Progenitor cell of endocrine pancreas (in vitro differentiated cells): ENCODE measurements at places on chromosomes 16 and 17.

DNA sequence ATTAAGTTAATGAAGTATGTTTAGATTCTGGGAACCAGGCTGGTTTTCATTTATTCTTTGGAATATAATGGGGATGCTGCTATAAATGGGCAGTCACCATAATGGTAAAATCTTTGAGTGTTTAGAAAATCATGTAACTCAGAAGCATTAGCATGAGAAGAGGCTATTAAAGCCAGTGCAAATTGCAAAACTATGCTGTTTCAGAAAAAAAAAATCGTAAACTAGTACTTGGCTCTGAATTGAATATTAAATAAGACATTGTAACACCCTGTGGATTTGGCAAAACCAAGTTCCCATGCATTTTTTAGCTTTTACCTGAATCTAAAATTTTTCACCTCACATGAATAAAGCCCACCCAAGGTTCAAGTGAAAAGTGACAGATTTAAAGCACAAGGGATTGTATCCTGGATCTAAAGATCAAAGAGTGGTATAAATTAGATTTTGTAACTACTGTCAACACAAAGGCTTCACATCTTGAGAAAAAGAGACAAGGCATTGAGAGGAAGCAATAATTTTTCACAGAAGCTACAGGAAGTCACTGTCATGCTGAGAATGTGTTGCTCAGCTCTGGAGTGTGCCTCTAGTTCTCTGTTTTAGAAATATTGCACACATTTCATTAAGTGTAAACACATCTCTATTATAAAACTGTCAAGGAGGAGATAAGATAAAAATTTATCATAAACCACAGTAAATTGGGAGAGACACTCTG, 142.2 kb downstream of the ABCA8 start:
- H3K4me3 ChIP-seq = no peak overlapping the region
- no peak overlapping the region for H3K27ac ChIP-seq
- no peak for DNase-seq
- no peaks in the 10 kb centered on the region for H3K27me3 ChIP-seq
- H3K4me1 ChIP-seq = no peaks in the 10 kb centered on the region
- H3K36me3 ChIP-seq = no peaks in the 10 kb centered on the region

DNA sequence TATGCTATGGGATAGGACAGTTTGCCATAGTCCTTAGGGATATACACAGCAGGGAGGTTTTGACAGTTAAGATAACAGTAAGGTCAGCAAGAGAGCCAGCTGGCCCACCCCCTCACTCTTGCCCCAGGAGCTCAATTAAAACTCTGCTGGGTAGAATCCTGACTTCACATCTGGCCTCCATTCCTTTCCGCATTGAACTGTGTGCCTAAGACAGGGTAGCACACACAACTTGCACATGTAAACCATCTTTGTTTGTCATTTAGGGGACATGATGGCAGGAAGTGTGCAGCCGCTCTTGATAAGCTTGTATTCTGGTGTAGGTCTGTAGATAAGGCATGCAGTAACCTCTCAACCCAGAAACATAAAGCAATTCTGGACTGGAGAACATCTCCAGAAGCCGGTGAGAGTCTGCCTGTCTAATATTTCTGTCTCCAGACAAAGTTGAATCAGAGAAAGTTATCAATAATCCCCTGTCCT, 5.2 kb downstream of the MINK1 start:
- H3K27ac ChIP-seq = no peak overlapping the region
- peaks cover 5% of the 10 kb centered on the region for H3K36me3 ChIP-seq
- no peak overlapping the region for H3K4me3 ChIP-seq
- H3K4me1 ChIP-seq = peaks cover 39% of the 10 kb centered on the region
- H3K27me3 ChIP-seq = no peaks in the 10 kb centered on the region

DNA sequence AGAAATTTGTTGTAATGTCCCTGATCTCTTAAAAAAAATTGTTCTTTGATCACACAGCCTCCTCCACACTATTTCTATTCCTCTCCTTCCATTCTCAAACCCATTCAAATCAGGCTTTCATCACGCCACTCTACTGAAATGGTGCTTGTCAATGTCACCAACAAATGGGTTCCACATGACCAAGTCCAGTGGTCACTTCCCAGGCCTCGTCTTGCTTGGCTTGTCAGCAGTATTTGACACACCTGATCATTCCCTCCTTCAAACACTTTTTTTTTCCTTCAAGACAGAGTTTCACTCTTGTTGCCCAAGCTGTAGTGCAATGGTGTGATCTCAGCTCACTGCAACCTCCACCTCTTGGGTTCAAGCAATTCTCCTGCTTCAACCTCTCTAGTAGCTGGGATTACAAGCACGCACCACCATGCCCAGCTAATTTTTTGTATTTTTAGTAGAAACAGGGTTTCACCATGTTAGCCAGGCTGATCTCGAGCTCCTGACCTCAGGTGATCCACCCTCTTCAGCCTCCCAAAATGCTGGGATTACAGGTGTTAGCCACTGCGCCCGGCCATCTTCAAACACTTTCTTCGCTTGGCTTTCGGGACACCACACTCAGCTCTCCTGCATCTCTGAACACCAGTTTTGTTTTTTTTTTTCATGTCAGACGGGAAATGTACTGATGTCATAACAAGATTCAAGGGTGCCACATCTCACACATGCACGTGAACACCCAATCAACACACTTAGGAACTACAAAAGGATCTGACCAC, 18.3 kb downstream of the NQO1 start:
- DNase-seq = no peak
- peak overlapping the region; percentile 20 for H3K27ac ChIP-seq
- H3K36me3 ChIP-seq = peaks cover 7% of the 10 kb centered on the region

GRCh38 chr16:30569281-30569680, 2.2 kb downstream of the ZNF688 start:
- H3K36me3 ChIP-seq = no peaks in the 10 kb centered on the region
- no peak overlapping the region for H3K4me3 ChIP-seq
- H3K27me3 ChIP-seq = no peaks in the 10 kb centered on the region
- no peak for DNase-seq
- H3K4me1 ChIP-seq = peaks cover 32% of the 10 kb centered on the region
- no peak overlapping the region for H3K27ac ChIP-seq

DNA sequence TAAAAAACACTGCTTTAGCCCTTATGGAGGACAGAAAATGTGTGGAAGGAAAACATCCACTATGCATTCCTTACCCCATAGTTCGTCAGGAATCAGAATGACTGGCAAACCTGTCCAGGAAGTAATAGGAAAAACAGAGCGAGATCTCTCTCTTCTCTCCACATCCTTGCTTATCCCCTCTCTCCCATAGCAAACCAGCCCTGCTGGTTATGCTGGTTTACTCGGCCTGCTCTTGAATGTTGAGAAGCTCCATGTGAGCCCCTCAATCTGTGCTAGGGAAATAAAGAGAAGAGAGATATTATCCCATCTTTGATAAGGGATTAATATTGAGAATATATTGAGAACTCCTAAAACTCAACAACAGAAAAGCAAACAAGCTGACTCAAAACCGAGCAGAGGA, 402.8 kb upstream of the RBFOX1 start:
- no peak for DNase-seq
- no peaks in the 10 kb centered on the region for H3K36me3 ChIP-seq
- no peak overlapping the region for H3K27ac ChIP-seq
- H3K4me3 ChIP-seq = no peak overlapping the region
- peaks cover 7% of the 10 kb centered on the region for H3K4me1 ChIP-seq
- H3K27me3 ChIP-seq = peaks cover 13% of the 10 kb centered on the region

DNA sequence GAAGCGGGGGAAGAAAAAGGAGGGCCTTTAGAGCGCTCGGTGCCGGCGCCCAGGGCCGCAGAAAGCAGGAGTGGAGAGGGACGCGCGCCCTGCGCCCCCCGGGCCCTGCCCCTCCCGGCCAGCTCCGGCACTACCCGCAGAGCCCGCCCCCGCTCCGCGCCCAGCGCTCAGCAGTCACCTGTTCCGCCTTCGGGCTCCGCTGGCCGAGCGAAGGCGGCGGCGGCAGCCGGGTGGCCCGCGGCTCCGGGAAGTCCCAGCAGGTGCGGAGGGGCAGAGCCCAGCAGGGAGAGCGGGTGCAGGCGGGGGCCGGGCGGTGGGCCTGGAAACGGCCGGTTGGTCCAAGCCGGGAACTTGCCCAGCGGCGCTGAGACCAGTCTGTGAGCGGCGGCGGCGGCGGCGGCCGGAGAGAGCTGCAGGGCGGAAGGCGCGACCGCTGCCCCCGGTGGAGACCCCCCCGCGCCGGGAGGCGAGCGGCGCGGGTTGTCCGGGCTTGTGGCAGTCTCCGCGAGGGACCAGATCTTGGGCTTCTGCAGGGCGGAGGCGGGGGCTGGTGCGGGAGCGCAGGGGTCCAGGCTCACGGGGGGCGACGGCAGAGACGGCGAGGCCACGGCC, 2.2 kb downstream of the IRX3 start:
- peak overlapping the region; percentile 66 for H3K4me3 ChIP-seq
- H3K27me3 ChIP-seq = peaks cover 80% of the 10 kb centered on the region
- no peak overlapping the region for H3K27ac ChIP-seq
- peak; percentile 37 for DNase-seq

DNA sequence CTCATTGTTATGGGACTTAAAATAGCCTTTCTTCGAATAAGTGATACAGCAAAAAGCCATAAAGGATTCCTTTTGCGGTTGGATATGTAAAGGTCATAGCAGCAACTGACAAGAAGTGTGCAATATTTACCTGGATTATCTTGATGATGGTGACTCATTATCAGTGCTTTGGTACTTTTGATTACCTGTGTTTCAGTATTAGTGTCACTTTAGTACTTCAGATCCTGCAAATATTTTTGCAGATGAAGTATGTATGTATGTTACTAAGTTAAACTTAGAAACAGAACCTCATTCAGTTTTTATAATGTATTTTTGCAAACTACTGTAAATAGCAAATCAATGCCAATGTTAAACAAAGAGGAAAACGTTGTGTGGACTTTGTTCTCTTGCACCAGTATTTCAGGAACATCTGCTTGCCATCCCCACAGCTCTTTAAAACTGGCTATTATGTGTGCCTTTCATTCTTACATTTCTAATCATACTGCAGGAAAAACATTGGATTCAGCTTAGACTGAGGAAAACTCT, 10.5 kb downstream of the CNEP1R1 start:
- no peaks in the 10 kb centered on the region for H3K27me3 ChIP-seq
- no peak for DNase-seq
- peaks cover 19% of the 10 kb centered on the region for H3K36me3 ChIP-seq
- H3K27ac ChIP-seq = peak overlapping the region; percentile 78
- peaks cover 27% of the 10 kb centered on the region for H3K4me1 ChIP-seq

- peaks cover 3% of the 10 kb centered on the region for H3K4me1 ChIP-seq
- no peak overlapping the region for H3K27ac ChIP-seq
- H3K27me3 ChIP-seq = peaks cover 67% of the 10 kb centered on the region
- no peak for DNase-seq
- no peak overlapping the region for H3K4me3 ChIP-seq
Observed at GRCh38 chr16:82628711-82629110, 1.9 kb downstream of the CDH13 start.
